ENCODE measurements at places on chromosomes 6 and 20.

DNA sequence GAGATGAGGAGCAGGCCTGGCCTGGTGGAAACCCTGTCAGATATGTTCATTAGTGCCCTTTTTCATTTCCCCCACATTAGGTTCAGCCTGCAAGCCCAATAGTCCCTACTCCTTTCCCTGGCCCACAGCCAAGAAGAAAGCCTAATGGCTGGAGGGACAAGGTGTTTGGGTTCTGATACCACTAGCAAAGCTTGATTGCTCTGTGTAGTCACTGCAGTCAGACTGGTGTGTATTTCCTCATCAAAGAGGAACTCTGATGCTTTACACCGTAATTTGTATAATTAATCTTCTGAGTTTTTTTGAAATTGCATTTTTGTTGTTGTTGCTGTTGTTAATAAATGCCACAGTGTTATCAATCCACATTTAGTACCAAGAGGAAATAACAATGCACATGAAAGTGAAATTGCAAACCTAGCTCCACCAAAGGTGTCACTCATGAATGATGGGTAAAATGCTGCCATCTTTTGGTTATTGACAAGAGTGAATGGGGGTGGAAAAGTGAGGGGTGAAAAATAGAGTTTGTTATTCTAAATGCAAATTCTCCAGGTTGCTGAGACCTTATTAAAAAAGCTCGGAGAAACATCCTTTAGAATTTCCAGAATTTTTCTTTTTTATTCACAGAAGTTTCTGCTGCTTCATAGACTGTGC lies 320.2 kb upstream of the POU3F2 start:
- no peak for DNase-seq

- no peak for DNase-seq
Observed at GRCh38 chr6:154783229-154783628, 50.0 kb downstream of the SCAF8 start.

DNA sequence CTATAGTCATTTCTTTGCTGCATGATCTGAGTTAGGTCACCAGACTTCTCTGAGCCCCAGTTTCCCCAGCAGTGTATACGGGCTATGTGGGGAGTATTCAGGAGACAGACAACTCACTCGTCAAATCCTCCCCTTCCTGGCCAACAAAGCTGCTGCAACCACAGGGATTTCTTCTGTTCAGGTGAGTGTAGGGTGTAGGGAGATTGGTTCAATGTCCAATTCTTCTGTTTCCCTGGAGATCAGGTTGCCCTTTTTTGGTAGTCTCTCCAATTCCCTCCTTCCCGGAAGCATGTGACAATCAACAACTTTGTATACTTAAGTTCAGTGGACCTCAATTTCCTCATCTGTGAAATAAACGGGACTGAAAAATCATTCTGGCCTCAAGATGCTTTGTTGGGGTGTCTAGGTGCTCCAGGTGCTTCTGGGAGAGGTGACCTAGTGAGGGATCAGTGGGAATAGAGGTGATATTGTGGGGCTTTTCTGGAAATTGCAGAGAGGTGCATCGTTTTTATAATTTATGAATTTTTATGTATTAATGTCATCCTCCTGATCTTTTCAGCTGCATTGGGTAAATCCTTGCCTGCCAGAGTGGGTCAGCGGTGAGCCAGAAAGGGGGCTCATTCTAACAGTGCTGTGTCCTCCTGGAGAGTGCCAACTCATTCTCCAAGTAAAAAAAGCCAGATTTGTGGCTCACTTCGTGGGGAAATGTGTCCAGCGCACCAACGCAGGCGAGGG lies 594 bp upstream of the CDKN1A start:
- no peak for DNase-seq

DNA sequence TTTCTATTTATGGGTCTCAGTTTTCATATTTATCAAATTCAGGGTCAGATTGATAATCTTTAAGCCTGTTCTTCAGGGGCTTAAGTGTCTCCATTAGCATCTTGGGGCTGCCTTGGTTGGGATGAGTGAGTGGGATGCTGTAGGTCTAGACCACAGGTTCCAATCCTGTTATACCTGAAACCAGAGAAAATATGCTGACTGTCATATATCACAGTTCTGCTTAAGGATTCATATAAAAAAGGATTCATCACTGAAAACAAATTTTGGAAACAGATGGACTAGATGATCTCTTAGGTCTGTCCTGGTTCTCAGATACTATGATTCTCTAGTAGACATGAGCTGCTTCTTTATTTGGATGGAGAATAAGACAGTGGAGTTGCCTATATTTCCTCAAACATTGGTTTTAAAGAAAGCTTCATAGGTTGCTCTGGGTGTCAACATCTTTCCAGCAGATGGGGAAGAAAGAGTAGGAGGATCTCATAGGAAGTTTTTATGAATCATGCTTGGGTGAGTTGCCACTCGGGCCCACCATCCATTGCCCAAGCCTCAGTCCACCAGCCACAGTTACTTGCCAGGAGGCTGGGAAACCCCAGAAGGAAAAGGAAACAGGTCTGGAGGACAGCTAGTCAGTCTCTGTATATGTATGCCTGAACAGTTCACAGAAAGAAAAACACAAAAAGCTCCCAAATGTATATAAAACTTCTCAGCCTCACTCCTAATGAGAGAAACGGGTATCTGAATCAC lies 42.9 kb upstream of the MAP7 start:
- no peak for DNase-seq

DNA sequence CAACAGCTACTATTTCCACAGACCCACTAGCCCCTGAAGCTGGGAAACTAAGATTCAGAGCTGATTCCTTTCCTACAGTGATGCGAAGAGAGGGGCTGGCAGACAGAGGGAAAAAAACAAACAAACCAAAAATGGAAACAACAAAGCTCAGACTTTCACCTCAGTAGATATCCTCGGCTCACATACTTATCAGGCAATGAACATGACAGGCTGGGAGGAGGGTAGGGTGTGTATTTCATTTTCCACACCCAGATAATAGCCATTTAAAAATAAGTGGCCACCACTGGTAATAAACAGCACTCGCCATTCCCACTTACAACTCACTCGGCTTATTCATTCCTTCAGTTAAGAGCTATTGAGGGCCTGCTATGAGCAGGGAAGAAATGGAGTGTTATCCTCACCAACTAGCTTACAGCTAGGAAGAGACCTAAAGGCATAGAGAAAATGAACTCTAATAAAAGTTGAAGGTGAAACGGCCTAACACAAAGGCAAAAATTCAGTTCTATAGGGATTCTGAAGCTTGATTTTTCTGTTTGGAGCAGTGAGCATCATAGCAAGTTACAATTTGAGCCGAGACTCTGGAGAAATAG lies 32.0 kb upstream of the SPTLC3 start:
- no peak for DNase-seq

DNA sequence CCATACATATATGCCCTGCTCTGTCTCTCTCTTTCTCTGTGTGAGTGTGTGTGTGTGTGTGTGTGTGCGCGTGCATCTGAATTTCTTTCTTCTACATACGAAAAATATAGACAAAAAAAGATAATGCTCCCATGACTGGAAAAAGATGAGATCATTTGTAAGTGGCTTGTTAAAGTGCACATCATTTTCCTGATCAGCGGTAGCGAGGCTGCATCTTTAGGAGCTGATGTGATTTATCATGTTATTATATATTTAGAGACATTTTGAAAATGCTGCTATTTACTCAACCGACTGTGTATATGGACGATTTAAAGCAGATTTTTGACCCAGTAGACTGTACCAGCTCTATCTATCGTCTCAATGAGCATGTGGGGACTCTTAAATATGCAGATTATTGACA lies 265.3 kb downstream of the TSHZ2 start:
- DNase-seq: no peak

DNA sequence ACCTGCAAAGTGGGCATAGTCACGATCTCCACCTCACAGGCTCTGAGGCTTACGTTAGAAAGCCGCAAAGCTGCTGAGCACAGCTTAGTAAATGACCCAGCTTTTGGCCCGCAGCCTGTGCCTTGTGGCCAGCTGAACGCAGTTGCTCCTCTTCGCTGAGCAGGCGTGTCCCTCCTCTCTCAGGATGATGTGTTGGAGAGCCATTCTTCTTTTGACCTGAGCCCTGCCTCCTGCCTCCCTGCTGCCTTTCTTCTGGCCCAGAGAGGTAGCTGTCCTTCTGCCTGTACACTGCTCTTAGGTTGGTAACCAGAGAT lies 47.6 kb upstream of the MYL9 start:
- peak; percentile 86 for DNase-seq

DNA sequence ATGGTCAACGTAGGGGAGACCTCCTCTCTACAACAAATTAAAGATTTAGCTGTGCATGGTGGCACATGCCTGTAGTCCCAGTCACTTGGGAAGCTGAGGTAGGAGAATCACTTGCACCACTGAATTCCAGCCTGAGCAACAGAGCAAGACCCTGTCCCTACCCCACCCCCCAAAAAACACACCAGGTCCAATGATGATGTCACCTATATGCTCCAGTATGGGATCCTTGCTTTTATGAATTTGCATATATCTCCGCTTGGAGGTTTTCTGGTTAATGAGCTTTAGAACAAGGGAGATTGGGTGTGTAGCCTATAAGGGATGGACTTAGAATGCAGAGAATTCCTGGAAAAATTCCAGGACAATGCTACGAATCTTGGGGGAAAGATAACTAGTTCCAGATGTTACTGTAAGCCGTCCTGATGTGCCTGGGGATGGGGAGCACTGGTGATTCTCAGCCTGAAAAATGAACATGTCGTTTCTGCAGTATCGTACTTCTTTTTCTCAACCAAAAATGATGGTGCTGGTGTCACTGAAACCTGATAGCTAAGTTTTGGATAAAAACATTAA lies 61.1 kb downstream of the ZBTB2 start:
- DNase-seq: peak; percentile 50

DNA sequence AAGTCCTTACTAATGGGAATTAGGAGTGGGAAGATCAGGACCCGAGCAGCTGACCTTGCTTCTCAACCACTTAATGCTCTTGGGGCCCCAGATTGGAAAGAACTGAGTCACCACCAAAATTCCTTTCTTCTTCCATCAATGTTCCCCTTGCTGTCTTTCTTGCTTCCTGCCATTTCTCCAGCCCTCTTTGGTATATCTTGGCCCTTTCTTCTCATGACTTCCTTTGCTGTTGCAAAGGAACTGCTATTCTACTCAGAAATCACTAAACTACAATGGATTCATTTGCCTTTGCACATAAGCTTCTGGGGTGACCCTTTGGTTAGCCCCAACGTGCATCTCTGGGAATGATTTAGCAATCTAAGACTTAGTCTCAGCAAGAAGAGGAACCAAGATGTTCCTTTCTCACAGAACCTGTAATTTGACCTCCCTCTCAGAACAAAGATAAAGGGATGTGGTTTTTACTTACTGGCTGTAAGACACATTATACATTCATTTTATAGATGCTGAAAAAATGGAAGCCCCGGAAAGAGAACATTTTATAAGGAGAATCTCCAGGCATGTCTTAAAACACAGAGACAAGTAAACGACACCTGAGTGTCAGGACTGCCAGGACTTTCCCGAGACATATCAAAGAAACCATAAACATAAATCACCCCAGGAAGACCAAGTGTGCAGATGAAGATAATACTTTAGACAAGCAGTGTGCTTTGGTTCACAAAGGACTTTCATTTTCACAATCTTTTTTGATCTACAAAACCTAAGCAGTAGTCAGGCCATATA lies 99.0 kb upstream of the TNFAIP3 start:
- no peak for DNase-seq

DNA sequence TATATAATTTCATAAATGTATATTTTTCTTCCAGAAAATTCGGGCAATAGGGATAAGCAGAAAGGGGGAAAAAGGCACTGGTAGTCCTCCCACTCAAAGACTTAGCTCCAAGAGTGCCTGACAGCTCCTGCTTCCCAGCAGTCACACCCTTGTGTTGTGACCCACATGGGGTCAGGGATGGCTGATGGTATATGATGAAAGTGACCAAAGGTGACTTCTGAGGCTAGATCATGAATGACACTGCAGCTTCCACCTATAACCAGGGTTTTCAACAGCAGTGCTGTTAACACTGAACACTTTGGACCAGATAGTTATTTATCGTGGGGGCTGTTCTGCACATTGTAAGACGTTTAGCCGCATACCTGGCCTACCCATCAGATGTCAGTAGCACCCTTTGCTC lies 22.3 kb downstream of the FAM50B start:
- DNase-seq: no peak

DNA sequence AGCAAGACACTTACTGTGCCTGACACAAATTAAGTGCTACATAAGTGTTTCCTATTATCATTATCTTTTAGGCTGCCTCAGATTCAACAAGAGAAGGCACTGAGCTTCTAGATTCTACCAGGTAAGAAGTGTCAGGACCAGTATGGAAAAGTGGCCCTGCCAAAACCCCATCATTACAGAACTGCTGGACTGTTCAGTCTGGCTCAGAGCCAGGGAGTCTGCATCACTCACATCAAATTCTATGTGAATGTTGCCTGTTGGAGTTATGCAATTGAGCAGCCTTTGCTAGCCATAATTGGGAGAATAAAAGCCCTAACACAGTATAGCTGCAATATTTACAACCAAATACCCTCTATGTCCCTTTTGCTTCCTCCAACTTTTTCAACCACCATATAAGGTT lies 70.9 kb downstream of the ATG5 start:
- no peak for DNase-seq
